Tongue (tissue), 3 donors: ENCODE measurements at places on chromosomes 13 and 19. TPM values are rescaled to one million over a fixed set of nuclear protein-coding genes. Genes with fewer than 3 reads are reported as not detected.

The PSG6 gene
- not detected for total RNA-seq

The NXNL1 gene
- total RNA-seq = not detected

The LHB gene
- not detected for total RNA-seq

The BEST2 gene
- not detected for total RNA-seq

The LINGO3 gene
- 0.21 TPM for total RNA-seq

The ZNF628 gene
- total RNA-seq = 4.4 TPM

The FOSB gene
- 5.0 TPM for total RNA-seq

The CGB2 gene
- total RNA-seq = not detected

The ABCA7 gene
- total RNA-seq = 22.1 TPM

The CASP14 gene
- 0.10 TPM for total RNA-seq

The ASPDH gene
- total RNA-seq = not detected

The CD209 gene
- 2.7 TPM for total RNA-seq

The KRTDAP gene
- total RNA-seq = 9.6 TPM

The SLC35E1 gene
- total RNA-seq = 19.8 TPM

The ICAM5 gene
- total RNA-seq = not detected

The PDE4A gene
- 4.7 TPM for total RNA-seq

The FAM83E gene
- total RNA-seq = 10.2 TPM

The S1PR4 gene
- total RNA-seq = 1.0 TPM

The CYP2A6 gene
- not detected for total RNA-seq

The ITGBL1 gene
- 4.3 TPM for total RNA-seq

The ARHGEF1 gene
- total RNA-seq = 30.7 TPM

The KIR2DL4 gene
- total RNA-seq = not detected

The SLC5A5 gene
- not detected for total RNA-seq

The ICAM1 gene
- total RNA-seq = 16.4 TPM

The PEAK3 gene
- total RNA-seq = not detected

The PRRG2 gene
- 3.4 TPM for total RNA-seq

The ZNF776 gene
- total RNA-seq = 22.4 TPM

The LIM2 gene
- total RNA-seq = not detected

The KLK2 gene
- total RNA-seq = not detected

The ZNF350 gene
- total RNA-seq = 8.7 TPM

The SYNE4 gene
- 1.9 TPM for total RNA-seq

The GNA15 gene
- total RNA-seq = 6.1 TPM

The RASGRP4 gene
- 0.41 TPM for total RNA-seq

The KCNK6 gene
- total RNA-seq = 2.8 TPM

The IGFL2 gene
- total RNA-seq = 0.82 TPM

The KCNC3 gene
- total RNA-seq = 1.0 TPM

The LRRC4B gene
- 13.0 TPM for total RNA-seq

The COG6 gene
- 44.0 TPM for total RNA-seq

The C19orf18 gene
- 0.82 TPM for total RNA-seq

The TLE6 gene
- 0.82 TPM for total RNA-seq

The ZNF99 gene
- 0.51 TPM for total RNA-seq

The CEACAM8 gene
- not detected for total RNA-seq

The BORCS8 gene
- total RNA-seq = 8.5 TPM

The CGB3 gene
- not detected for total RNA-seq

The FXYD7 gene
- total RNA-seq = not detected

The ZNF91 gene
- 113 TPM for total RNA-seq

The ZDHHC20 gene
- total RNA-seq = 87.8 TPM

The MUC16 gene
- 1.1 TPM for total RNA-seq

The AP1M1 gene
- 36.8 TPM for total RNA-seq

The ZNF567 gene
- total RNA-seq = 15.4 TPM

The ACTMAP gene
- 1.3 TPM for total RNA-seq

The GFY gene
- not detected for total RNA-seq

The CDX2 gene
- total RNA-seq = not detected

The CPAMD8 gene
- 6.2 TPM for total RNA-seq

The SHC2 gene
- 18.3 TPM for total RNA-seq

The WBP4 gene
- 19.0 TPM for total RNA-seq

The GALP gene
- total RNA-seq = not detected
